ENCODE measurements at places on chromosomes 12 and 14.
A peak's percentile ranks its signal among the peaks of the same experiment; 100 is the strongest.

GRCh38 chr14:100307766-100308426, 1.7 kb upstream of the SLC25A29 start:
- no peak for DNase-seq

- no peak for DNase-seq
Measured at GRCh38 chr12:57465747-57466505, 6.3 kb downstream of the GLI1 start.

DNA sequence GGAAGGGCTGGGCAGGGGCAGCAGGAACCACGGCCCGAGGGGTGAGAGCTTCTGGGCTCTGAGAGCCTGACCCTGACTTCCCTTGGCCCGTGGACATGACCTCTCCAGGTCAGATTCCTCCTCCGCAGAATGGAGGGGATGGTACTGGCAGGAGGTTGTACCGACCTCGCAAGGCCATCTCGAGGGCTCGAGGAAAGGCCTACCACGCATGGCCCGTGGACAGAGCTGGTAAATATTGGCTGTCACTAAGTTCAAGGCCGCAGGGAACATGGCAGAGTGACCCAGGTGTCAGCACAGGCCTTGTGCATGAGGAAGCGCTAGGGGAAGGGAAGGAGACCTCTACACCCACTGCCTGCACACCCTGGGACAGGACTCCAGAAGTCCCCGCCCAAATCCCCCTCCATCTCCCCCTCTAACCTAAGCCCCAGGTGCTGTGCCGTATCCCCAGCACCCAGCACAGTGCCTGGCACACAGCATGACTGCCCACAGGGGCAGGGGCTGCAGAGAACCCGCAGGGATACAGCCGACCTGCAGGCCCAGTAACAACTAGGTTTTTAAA, 54.9 kb upstream of the PPP2R5C start:
- DNase-seq: no peak

DNA sequence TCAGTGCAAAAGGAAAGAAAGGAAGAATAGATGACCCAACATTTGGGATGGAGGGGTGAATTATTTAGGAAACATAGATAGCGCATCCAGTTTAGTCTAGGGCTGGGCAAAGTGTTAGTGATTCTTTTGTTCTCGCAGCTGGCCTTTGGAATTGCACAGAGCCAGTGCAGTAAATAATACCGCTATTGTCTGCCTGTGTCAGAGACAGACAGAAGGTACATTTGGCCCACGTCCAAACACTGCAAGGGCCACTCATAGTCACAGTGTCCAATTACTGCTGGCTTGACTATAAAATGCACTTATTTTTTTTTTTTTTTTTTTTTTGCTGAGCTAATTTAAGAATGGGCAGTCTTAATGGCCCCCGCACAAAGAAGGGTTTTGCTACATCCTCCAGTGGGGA, 638.6 kb downstream of the BCL11B start:
- no peak for DNase-seq

GRCh38 chr14:51880835-51881580, 20.6 kb downstream of the GNG2 start:
- no peak for DNase-seq

DNA sequence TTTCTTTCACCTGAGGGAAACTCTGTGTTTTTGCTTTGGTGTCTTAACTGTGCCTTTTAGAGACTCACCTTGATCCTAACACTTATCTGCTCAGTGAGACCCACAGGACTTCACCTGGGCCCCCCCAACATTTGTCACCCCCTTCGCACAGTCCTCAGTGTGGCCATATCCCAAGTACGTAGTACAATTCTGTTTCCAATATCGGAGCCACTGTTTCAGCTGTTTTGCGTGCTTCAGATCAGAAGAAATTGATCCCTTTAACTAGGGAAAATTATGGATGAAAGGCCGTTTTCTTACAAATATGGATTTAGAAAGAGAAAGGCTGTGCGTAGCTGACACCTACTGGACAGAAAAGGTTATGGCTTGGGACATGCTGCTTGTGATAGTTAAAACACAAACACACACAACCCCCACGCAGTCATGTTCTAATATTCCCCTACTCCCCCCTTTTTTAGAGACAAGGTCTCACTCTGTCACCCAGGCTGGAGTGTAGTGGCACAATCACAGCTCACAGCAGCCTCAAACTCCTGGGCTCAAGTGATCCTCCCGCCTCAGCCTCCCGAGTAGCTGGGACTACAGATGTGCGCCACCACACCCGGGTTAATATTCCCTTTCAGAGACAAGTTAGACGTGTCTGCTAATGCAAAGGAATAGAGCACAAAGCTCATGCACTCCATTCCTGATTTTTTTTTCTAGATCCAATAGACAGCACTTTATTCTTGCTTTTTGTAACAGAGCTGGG, 3.6 kb upstream of the SLC7A8 start:
- no peak for DNase-seq

DNA sequence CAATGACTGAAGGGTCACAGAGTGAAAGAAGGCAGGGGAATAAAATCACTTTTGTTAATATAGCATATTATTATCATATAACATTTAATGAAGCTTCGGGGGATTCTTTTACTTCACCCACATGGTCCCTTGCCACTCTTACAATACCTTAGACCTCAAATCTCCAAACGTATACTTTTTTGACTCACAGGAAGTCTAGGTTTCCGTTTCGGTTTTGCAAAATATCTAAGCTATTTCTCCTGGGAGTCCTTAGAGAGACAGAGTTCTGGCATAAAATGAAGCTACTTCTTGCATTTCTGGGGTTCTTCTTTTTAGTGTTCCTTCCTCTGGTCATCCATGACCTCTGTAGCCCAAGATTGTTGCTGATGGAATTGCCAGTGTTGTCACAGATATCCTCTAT, 590.5 kb upstream of the ATP2B1 start:
- no peak for DNase-seq

GRCh38 chr14:61103541-61104339, 122.7 kb downstream of the SLC38A6 start:
- peak; percentile 32 for DNase-seq

DNA sequence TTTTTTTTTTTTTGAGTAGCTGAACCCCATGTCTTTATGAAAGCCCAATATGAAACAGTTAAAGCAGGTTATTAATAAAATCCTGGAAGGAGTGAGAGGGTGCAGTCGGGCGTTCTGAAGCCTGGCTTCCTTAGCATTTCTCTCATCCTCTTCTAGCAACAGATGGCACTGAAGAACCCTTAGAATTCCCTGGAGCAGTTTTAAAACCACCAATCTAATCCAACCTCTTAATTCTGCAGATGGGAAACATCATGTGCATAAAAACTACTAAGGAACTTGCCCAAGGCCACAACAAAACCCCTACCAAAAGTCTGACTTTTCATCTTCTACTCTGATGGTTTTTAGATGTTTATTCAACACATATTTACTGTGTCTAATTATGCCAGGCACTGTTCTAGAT, 25.2 kb downstream of the PRDM4 start:
- DNase-seq: no peak

- DNase-seq: no peak
Measured at GRCh38 chr14:74630881-74631690, 19.0 kb upstream of the LTBP2 start.

DNA sequence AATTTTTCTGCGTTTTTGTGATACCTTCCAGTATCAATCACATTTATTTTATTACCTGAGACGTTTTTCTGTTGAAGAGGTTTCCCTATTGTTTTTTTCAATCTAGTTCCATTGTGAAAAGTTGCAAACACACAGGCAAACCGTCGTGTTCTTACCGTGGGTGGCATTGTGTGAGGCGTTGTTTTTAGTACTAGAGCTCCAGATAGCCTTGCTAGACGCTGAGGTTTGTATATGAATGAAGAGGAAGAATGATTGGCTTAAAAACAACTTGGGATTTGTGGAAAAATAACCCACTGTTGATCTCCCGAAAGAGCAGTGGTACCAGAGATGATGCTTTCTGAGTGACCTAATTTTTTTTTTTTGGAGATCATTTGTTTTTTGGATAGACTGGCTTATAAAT, 1.0 kb downstream of the SOCS4 start:
- no peak for DNase-seq

DNA sequence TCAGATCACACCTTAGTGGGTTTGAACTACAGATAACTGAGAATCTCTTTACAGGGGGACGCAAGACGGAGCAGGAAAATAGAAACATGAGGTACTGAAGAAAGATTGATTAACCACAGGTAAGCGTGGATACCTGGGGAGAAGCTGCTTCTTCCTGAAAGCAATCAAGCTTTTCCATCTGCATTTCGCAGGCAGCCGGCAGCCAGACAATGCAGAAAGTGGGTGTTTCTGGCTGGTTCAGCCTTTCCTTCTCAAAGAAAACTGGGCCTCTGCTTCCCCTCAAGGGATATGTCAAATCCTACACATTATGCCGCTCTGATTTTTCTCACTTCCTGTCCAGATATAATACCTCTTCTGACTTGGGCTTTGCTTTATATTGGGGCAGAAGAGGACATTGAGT, 39.1 kb upstream of the PPFIA2 start:
- no peak for DNase-seq

DNA sequence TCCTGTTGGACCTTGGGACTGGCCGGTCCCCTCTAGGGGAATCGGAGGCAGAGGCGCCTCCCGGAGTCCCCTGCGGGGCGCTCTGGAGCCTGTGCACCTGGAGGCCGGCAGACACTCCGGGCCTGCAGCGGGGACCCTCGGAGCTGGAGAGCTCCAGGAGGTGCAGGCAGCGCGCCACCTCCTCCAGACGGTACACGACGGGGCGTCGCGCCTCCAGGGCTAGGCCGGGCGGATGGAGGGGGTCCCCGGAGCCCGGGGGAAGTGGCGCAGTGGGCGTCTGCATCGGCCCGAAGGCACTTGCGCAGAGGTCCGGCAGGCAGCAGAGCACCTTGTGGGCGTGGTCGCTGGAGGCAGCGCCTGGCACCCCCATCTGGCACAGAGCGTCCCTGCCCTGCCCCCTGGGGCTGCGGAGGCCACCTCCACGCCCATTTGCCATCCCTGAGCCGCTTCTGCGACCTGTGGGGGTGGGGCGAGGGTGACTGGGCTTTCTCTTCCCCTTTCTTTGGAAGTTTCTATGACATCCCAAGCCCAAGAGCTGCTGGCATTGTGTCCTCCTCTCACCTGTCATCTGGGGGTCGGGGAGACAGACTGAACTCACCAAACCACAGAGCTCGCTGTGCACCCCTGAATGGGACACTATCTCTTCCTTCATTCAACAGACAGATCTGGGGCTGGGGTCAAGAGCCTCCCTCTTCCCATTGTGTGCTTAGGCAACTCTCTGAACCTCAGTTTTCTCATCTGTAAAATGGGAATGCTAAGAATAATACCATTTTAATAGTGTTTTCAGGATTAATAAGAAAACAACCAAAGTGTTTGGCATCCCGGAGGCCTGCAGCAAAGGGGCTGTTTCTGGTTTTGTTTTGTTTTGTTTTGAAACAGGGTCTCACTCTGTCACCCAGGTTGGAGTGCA, 37.5 kb upstream of the CORO1C start:
- DNase-seq: peak; percentile 45

DNA sequence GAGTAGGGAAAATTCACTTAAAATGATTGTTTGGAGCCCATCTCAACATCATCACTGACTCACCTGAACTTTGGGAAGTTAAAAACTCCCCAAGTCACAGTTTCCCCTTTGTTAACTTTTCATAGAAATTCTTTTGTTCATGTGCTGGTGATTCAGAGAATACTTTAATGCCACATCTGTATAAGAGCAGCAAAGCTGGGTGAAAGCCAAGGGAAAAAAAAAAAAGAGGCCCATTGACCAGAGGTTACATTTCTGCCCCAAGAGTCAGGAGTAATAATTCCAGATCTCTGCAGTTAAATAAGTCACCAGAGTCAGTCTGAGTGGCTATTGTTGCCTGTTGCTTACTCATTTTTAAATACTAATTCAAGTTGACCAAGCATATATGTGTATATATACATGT, 136.4 kb upstream of the LGR5 start:
- DNase-seq: no peak

- no peak for DNase-seq
Measured at GRCh38 chr12:110862329-110862728, 15.5 kb downstream of the CCDC63 start.

DNA sequence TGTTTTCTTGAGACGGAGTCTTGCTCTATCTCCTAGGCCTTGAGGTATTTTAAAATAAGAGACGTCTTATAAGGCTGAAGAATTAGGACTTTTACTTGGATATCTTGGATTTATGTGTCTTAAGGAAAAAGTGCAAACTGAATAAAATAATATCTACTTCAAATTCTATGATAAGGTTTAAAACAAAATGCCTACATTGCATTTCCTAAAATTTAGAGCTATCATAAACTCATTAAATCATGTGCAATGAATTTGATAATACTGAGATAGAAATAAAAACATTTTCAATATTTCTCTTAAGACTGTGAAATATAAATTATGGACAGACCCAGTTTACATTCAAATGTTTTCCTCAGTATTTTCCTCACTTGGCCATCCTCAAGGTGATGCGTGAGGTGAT, 729.5 kb upstream of the LMO3 start:
- no peak for DNase-seq
